Esophagus (tissue), 2 donors: ENCODE measurements at places on chromosomes 11 and 22. TPM values are rescaled to one million over a fixed set of nuclear protein-coding genes. Genes with fewer than 3 reads are reported as not detected.

ACTN3 gene
- polyA plus RNA-seq, result 0.02 TPM

CHCHD10 gene
- 115 TPM for polyA plus RNA-seq

LINC01488 gene
- polyA plus RNA-seq, result not detected

EXT2 gene
- polyA plus RNA-seq, result 13.5 TPM

CRACR2B gene
- 3.2 TPM for polyA plus RNA-seq

CHRNA10 gene
- polyA plus RNA-seq, result 0.66 TPM

OR10A4 gene
- not detected for polyA plus RNA-seq

RAB36 gene
- 1.6 TPM for polyA plus RNA-seq
